ENCODE measurements at places on chromosomes 2 and 18. TPM values are rescaled to one million over a fixed set of nuclear protein-coding genes. Genes with fewer than 3 reads are reported as not detected.
A peak's percentile ranks its signal among the peaks of the same experiment; 100 is the strongest.

The NEU2 gene
- not detected for total RNA-seq

The FOXD4L1 gene
- 0.15 TPM for total RNA-seq

GRCh38 chr2:12613137-12613835, 103.5 kb upstream of the TRIB2 start:
- H3K4me3 ChIP-seq = no peak overlapping the region
- no peaks in the 10 kb centered on the region for H3K4me1 ChIP-seq
- H3K36me3 ChIP-seq = no peaks in the 10 kb centered on the region
- H3K27ac ChIP-seq = no peak overlapping the region

DNA sequence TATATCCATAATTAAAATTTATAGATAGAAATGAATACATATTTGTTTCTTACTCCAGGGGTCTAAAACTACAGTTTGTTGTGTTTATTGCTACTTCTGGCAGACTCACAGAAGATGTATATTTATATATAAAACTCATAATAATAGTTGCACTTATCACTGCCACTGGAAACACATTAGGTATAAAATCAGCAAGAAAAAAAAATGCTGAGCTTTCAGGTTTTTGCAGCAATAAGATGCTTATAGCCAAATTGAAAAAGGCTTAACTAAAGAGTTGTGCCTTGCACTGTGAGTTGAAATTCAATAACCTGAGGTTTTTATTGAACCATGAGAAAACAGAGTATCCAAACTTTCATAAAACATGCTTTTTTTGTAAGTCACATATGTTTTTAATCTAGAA, 623.9 kb upstream of the CRIM1 start:
- H3K36me3 ChIP-seq = no peaks in the 10 kb centered on the region
- H3K27ac ChIP-seq = no peak overlapping the region
- no peaks in the 10 kb centered on the region for H3K4me1 ChIP-seq
- no peak overlapping the region for H3K4me3 ChIP-seq
- no peak for DNase-seq
- no peaks in the 10 kb centered on the region for H3K27me3 ChIP-seq

GRCh38 chr2:45172760-45173392, 163.6 kb upstream of the SIX2 start:
- peaks cover 11% of the 10 kb centered on the region for H3K4me1 ChIP-seq
- DNase-seq = no peak
- peak overlapping the region; percentile 48 for H3K27ac ChIP-seq
- no peak overlapping the region for H3K4me3 ChIP-seq

Measured in psoas muscle (tissue), 8 donors.